ENCODE measurements at places on chromosomes 2 and 18.

- no peak for DNase-seq
Observed at GRCh38 chr2:223936862-223937326, 8.2 kb downstream of the WDFY1 start.

DNA sequence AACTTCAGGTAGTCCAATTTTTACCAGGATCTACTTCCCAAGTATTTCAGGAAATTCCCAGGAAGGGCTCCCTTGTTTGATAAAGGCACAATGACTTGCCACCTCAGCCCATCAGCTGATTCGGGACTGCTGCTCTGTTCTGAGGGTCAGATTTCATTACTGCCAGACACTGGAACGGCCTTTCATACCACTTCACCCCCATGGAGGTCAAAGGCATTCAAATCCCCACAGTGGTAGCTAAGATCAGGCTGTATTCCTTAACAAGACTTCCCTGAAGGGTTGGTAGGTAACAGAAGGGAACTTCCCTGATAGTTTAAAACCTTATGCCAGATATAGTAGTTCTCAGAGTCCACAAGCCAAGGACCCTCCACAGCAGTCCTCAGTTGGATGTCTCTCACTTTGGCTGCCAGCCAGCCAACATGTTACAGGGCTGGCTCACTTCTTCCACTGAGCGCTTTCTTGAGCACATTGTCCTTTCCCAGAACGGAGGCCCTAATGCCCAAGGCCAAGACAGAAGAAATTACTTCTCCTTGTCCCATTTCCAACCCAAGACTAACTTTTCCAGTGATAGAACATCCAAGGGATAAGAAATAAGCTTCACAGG lies 40.0 kb upstream of the GLS start:
- DNase-seq, result no peak

DNA sequence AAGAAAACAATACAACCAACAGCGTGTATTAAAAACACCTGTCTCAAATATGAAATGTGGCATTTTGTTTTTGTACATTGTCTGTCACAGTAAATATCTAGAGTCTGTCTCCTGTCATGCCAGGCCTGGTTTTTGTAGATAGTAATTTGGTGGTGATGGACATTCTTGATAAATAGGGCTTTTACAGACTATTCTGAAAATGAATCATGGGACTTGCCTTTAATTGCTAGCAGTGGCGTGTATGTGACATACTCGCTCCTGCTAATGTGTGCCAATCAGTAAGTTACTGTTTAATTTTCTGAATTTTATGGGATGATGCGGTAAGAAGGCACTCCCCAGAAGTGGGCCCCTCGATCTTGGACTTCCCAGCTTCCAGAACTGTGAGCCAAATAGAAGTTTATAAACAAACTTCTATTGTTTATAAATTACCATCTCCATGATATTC lies 83.7 kb downstream of the TANC1 start:
- no peak for DNase-seq

GRCh38 chr2:2831633-2832032 lies 500.6 kb upstream of the MYT1L start:
- DNase-seq, result no peak

Measured in breast epithelium (tissue), 4 donors.